HT-29 (cell line): ENCODE measurements at places on chromosomes 2 and 18. TPM values are rescaled to one million over a fixed set of nuclear protein-coding genes. Genes with fewer than 3 reads are reported as not detected.

DNA sequence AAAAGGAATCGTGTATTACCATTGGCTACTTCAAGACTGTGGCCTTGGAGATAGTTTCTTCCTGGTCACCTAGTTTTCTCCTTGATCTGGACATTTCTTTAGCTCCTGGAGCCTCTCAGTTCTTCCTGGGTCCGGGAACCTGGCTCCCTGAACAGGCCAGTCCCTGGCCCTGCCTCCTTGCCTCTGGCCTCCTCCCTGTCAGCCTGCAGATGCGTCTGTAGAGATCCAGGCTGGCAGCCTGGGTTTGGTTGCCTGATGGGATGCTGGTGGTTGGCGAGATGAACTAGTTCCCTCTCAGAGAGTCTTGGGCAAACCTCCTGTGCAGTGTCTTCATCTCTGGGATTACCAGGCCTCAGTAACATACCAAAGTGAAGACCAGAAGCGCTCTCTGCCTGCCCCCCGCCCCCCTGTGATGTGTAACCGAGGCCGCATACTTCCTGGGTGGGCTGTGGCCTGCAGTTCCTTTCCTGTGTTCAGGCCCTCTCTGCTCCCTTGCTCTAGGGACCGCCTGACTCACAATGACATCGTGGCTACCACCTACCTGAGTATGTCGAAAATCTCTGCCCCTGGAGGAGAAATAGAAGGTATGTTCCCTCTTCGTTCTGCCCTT, 85.4 kb downstream of the DYSF start:
- no peak for DNase-seq

GRCh38 chr2:136005462-136006196, 20.2 kb upstream of the DARS1 start:
- no peak for DNase-seq

DNA sequence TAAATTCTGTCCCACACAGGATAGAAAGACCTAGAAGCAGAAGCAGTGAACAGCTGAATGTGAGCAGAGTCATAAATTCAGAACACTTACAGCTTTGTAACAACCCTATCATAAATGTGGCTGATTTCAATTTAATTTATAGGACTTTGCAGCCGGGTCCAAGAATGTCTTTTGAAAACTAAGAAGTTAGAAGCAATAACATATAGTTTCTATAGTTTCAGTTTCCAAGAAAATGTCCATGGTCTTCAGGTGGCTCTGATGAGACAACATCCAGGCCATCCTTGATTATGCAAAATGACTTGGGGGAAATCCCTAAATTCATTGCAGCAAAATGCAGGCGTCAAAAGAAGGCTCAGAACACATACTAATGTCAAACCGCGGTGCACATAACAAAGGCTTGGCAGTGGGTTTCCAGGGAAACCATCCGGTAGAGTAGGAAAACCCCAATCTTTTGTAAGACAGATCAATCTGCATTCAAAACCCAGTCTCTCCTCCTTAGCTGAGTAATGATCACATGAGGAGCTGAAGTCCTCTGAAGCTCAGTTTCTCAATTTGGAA, 442.2 kb upstream of the ID2 start:
- no peak for DNase-seq

DNA sequence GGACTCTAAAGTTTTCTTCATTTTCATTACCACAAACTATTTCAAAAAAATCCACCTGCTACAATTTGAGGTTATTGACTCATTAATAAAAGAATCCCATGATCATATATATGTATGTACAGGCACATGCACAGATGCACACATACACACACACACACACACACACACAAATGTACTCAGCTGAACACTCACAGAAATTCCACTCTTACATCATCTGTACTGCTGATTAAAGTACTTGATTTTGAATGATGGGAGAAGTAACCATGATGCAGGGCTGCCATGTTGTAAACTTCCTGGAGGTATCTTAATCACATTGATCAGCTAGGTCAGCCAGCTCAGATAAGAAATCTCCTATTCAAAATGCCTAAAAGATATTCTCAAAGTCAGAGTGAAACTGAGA, 1313.2 kb upstream of the NRXN1 start:
- no peak for DNase-seq

DNA sequence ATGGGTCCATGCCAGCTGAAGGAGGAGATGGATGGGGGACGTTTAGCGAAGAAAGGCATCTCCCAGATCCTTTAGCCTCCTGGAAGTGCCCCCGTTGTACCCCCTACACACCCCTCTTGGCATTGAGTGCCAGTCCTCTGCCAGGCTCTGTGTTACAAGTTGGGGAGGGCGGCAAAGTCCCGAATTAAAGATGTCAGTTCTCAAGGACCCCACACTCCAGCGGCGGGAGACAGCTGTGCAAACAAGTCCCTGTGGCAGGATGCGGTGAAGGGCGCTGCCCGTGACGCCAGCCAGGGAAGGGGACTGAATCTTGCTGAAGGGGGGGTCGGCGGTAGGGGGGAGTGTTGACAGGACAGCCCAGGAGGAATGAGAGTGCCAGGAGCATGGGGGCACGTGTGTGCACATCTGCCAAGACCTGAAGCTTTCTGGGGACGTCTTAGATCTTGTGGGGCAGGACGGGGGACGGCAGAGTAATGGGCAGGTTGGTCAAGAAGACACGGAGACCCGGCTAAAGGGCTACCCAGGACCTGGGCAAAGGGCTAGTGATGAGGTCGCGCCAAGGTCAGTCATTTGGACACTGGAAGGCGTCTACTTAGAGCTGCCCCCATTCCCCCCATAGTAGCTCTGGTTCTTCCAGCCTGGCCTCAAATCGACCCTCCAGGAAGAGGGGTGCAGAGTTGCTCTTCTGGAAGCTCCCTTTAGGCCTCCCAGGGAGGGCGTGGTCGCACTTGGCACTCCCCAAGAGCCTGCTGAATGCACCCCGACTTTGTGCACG, 2.8 kb upstream of the CTDSP1 start:
- peak; percentile 44 for DNase-seq

DNA sequence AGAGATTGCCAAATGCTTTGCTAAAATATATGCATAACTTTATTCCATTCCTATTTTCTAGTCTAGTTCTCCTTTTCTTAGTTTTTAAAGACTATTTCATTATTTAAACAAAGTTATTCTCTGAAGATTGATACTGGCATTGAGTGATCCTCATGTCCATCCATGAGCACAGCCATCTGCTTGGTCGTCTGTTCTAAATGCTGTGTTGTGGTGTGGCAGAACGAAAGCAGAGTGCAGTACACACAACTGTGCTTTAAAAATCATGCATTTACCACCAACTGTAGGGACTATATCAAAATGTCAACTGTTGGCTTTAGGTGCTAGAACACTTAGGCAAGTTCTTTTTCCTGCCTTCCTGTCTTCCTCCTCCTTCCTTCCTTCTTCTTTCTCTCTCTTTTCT, 226.6 kb downstream of the ACKR3 start:
- no peak for DNase-seq

DNA sequence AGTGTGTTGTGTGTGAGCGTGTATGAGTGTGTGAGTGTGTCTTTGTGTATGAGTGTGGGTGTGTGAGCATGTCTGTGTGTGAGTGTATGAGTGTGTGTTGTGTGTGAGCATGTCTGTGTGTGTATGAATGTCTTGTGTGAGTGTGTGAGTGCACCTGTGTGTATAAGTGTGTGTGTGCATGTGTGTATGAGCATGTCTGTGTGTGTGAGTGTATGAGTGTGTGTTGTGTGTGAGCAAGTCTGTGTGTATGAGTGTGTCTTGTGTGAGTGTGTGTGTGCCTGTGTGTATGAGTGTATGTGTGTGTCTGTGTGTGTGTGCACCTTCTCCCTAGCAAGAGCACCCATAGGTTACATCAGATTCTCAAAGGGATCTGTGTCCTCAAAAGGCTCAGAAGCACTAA, 28.5 kb upstream of the TNS1 start:
- no peak for DNase-seq

- no peak for DNase-seq
Measured at GRCh38 chr2:238087211-238087610, 12.9 kb upstream of the ESPNL start.

- DNase-seq = no peak
Measured at GRCh38 chr2:160584972-160585494, 91.4 kb upstream of the RBMS1 start.

GRCh38 chr18:25630682-25631081, 278.7 kb upstream of the ZNF521 start:
- DNase-seq = no peak

DNA sequence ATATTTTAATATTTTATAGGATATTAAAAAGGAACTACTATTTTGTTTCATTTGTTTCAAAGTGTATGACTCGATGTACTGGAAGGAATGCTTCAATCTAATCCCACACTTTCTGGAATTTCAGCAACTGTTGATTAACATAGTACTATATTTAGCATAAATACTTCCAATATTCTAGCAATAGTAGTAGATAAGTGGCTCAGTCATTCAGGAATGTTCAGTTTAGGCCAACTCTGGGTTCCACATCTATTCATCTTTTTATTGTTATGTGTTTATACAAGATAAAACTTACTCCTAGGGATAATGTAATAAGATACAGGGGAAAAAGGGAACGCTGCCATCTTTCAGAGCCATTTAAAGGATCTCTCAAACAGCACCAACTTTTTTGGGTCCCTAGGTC, 22.3 kb upstream of the ORC2 start:
- no peak for DNase-seq

GRCh38 chr2:106563195-106563594, 76.0 kb downstream of the CD8B2 start:
- DNase-seq = no peak

GRCh38 chr18:22063102-22063501, 106.3 kb upstream of the GATA6 start:
- DNase-seq = no peak

Gene FAM237A
- not detected in 2 replicates for total RNA-seq

Gene SERPINB8
- 3.4 and 4.8 TPM in 2 replicates for total RNA-seq

Gene DYNAP
- total RNA-seq = not detected in 2 replicates

Gene M1AP
- not detected in 2 replicates for total RNA-seq
